Stimulated activated CD4-positive, alpha-beta T cell treated with anti-CD3 and anti-CD28 coated beads, Interleukin-15, amount 100 ng/mL, for 24 hours (primary cell): ENCODE measurements at places on chromosomes 4 and X.

DNA sequence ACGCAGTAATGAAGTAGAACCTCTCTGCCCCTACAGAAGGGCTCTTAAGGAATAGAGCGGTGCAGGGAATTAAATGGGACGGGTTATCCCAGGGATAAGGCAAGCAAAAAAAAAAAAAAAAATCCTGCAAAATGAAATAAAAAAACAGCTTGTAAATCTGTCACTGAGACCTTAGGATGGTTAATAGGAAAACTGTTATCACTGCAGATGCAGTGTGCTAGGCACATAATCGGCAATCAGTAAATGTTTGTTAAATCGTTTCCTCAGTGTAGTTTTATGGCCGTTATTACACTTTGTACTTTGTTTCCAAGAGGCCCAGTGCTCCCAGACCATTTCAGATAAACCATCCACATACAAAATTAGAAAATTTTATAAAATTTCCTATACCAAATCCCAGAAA is 1.0 kb downstream of the HNRNPH2 start:
- no peak for DNase-seq

GRCh38 chr4:184475096-184475461 is 729 bp upstream of the IRF2 start:
- peak; percentile 76 for DNase-seq

DNA sequence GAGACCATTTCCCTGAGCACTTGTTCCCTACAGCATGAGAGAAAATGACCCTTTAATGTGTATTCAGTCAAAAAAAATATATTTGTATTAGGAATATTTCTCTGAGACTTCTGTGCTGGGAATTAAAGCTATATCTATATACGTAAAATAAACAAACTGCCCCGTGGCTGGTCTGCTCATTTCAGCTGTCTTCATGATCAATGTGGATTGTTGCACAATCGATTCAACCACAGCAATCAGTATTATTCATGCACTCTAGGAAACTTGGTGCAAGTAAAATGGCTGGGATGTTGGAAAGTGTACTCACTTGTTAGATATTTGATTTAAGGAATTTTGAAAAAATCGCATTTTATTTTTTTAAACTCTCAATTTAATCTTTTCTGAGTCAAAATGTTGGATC is 307.9 kb upstream of the ZFP42 start:
- DNase-seq = no peak

GRCh38 chr4:5220028-5220427 is 168.7 kb downstream of the STK32B start:
- no peak for DNase-seq

DNA sequence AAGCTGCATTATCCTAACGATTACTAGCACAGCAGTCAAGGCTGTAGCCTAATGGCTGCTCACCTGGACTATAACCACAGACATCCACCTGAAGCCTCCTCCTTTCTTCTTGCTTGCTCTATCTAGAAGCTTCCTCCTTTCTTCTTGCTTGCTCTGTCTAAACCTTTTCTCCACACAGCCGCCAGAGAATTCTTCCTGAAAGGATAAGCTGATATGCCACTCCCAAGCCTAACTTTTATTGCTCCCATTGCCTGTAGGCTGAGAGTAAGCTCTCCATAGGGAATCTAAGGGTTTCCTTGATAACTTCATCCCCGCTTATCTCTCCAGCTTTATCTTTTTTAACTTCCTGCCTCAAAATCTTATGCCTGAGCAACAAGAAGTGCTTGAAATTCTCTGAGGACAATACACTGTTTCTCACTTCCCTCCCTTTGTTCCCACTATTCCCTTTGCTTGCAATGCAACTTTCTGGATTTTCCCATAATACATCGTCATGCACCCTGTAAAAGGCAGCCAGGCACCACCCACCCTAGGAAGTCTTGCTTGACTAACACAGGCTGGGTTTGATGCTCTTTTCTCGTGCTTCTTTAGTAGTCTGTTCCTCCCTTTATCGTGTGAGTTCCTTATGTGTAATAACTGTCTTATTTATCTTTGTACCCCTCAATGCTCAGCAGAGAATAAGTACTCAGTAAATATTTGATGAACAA is 1.4 kb upstream of the LRIT3 start:
- DNase-seq = no peak

DNA sequence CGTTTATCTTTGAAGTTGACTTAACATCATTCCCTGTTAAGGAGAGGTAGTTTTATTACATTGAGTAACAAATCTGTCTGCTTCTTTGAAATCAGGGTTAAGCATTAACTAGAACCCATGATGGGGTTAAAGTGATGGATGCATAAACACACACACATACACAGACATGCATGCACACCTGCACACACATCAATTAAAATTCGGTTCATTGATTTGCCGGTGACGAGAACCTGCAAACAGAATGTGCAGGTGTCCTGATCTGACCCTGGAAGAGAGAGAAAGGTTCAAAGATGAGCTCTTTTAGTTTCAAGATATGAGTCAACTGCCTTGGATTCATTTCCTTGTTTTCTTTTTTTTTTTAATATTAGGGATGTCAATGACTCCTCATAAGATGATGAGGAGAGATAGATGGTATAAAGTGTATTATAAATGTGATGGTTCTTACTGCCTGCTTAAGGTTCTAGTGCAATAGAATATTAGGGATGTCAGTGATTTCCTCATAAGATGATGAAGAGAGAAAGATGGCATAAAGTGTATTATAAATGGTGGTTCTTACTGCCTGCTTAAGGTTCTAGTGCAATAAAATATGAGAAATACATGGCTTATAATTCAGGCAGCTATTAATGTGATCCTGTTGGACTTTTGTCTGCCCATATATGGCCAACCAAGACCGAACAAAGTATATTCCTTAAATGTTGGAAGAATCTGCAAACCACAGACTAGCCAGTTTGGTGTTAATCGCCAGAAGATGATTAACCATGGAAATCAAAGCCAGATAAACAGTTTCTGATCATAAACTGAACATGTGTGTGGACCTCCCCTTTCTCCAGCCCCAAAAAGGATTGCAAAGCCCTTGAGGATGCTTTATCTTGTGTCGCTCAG is 14.1 kb upstream of the CD99 start:
- no peak for DNase-seq

GRCh38 chrX:79082899-79083298 is 61.6 kb upstream of the GPR174 start:
- no peak for DNase-seq

- no peak for DNase-seq
These were observed 49.0 kb downstream of the NIPAL1 start for GRCh38 chr4:48065587-48066052.

DNA sequence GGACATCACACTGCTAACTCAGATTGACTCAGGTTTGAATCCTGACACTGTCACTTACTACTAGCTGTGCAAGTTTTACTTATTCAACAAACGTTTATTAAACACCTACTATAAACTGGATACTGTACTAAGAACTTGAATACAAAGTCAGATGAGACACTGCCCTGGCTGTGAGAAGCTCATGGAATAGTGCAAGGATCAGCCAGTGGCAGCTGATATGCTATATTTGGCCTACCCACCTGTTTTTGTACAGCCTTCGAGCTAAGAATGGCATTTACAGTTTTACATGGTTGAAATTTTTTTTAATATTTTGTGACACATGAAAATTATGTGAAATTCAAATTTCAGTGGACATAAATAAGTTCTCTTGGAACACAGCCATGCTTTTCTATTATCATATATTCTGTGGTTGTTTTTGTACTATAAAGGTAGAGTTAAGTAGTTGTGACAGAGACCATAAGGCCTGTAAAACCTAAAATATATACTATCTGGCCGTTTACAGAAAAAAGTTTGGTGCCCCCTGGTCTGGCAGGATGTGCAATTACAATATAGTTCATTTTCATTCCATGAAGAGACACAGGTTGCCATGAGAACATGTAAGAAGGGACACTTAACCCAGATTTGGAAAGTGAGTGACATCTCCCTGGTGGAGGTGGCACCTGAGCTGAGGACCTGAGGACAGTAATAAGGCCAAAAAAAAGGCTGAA is 3.4 kb upstream of the SEC24D start:
- DNase-seq = no peak

- DNase-seq = no peak
These were observed 44.0 kb upstream of the ABCG2 start for GRCh38 chr4:88202443-88202842.

DNA sequence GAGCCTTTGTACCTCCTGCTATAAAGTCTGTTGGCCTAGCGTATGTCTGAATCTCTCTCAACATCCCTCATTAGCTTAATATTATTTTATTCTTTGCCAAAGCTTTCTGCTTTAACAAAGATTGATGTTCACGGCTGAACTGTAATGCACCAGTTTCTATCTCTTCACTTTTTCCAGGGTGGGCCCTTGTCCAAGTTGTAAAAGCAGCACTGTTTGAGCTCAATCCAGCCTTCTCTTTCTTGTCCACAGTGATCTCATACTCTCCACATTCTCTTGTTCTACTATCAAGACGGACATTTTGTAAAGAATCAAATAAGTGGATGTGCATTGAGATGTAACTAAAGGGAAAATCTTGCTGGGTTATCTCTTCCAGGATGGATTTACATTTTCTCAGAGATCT is 34.4 kb upstream of the RTL3 start:
- no peak for DNase-seq

- DNase-seq = no peak
These were observed 52.1 kb upstream of the TEX13D start for GRCh38 chrX:124280294-124280902.

DNA sequence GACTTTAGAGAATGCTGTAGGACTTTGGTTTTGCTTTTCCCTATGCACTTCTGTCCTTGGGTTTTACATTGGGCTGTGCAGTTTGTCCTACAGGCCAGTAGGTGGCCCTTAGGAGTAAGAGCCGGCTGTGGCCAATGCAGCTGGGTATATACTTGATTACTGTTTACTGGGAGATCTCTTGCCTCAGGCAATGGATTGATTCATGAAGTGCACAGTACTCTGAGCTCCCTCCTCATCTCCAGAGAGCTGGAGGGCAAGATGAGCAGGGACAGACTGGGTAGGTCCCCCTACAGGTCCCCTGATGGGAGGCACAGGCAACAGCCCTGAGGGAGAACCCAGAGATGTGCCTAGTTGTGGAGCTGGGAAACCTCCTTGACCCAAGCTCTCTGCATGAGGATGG is 103.8 kb upstream of the QRFPR start:
- DNase-seq = peak; percentile 30
